Fibroblast of mammary gland (primary cell): ENCODE measurements at places on chromosomes 2 and 18.

- DNase-seq: no peak
Measured at GRCh38 chr2:101653469-101653868, 44.0 kb upstream of the MAP4K4 start.

DNA sequence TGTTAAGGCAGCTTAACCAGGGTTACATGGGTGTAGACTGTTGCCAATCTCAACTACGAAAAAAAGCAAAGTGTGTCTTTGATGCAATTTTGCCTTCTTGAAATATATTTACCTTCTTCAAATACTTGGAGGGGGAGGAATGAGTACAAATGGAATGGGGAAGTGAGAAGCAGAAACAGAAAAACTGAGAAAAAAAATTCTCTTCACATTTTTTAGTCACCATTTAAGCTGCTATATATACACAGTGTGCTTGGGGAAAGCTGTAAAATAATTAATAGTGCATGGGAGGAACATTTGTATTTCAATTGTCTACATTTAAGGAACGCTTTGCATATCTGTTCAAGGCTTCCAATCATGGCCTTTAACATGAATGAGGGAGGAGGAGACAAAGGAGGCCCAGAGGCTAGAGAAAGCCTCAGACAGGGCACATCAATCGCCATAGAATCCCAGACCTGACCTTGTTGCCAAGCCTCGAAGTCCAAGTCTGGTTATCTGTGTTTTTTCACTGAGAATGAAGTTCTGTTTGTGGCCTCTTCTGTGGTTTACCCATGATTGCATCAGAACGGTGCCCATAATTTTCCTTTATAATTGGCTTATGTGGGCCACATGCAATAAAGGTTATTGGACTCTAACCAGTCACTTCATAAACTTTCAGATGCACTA, 158.6 kb downstream of the PIK3C3 start:
- DNase-seq: peak; percentile 33

GRCh38 chr2:200929334-200930249, 33.9 kb downstream of the ORC2 start:
- DNase-seq: peak; percentile 10

DNA sequence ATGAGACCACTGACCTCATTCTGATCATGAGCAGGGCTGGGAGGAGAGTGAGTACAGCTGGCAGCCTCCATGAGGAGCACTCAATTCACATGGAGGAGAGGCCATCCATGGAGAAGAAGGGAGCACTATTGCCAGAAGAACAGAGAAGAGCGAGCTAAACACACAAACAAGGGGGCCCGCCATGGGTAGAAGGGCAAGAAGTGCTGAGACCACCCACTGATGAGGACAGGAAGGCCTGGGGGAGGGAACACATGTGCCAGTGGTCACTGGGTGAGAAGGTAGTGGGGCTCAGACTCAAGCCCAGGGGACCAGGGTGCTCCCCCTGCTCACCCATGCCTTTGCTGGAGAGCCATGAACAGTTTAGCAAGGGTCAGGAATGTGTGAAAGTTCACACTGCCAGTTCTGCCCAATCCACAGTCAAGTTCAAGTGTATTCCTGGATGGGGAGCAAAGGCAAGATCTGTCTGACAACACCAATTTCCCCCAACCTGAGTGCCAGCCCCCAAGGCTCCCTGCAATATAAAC, 57.7 kb downstream of the TTC32 start:
- DNase-seq: no peak

GRCh38 chr2:30193104-30193681, 38.1 kb upstream of the LBH start:
- peak; percentile 17 for DNase-seq

DNA sequence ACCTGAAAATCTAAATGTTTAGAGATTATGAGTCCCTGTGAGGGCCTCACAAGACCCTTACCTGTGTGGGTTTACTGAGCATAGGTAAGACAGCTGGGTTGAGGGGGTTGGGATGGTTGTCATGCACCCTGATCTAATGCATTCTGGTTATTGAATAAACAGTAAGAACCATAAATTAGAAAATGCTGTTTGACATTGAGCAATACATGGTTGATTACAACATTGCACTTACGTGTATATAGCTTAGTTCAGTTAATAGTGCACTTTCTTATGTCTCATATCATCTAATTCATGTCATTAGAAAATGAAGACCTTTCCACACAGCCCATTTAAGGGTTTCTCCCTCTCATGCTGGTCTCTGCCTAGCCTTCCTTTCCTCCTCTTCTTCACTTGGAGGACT, 253.5 kb upstream of the ATP5MC3 start:
- DNase-seq: no peak

GRCh38 chr2:201128033-201128432, 12.1 kb downstream of the CFLAR start:
- DNase-seq: no peak
